Psoas muscle (tissue), 8 donors: ENCODE measurements at places on chromosomes 2 and 18. TPM values are rescaled to one million over a fixed set of nuclear protein-coding genes. Genes with fewer than 3 reads are reported as not detected.

- DNase-seq = no peak
These were observed 423.3 kb downstream of the SETBP1 start for GRCh38 chr18:45104049-45104395.

DNA sequence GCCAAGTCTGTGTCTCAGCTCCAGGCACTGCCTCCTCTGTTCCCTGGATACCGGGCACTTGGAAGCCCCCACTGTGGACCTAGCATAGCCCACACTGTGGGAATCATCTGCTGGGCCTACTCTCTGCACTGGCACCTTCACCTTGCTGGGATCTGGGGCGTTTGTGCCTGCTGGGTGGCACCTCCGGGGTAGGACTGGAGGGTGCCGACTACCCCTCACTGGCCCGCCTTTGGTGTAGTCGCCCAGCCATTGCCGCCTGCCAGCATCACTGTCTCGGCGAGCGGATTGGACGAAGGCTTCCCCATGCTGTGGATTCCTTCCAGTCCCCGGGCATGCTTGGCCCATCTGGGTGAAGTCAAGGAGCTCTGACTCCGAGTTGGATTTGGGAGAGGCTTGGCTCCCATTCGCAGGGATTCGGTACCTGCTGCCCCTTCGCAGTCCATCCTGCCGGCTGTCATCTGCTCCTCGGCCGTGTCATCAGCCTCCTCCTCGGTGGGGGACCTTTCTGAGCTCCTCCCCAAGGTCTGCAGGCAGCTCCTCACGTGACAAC is 180.6 kb upstream of the HDAC4 start:
- DNase-seq = no peak

- DNase-seq = no peak
These were observed 6.8 kb upstream of the GALM start for GRCh38 chr2:38659115-38659514.

- DNase-seq = no peak
These were observed 59.6 kb downstream of the FEZ2 start for GRCh38 chr2:36538335-36538734.

KIAA2012 gene
- not detected for total RNA-seq
